ENCODE measurements at places on chromosomes 12 and 14.

- no peak for DNase-seq
Observed at GRCh38 chr12:25200703-25201102, 5.7 kb downstream of the ETFRF1 start.

DNA sequence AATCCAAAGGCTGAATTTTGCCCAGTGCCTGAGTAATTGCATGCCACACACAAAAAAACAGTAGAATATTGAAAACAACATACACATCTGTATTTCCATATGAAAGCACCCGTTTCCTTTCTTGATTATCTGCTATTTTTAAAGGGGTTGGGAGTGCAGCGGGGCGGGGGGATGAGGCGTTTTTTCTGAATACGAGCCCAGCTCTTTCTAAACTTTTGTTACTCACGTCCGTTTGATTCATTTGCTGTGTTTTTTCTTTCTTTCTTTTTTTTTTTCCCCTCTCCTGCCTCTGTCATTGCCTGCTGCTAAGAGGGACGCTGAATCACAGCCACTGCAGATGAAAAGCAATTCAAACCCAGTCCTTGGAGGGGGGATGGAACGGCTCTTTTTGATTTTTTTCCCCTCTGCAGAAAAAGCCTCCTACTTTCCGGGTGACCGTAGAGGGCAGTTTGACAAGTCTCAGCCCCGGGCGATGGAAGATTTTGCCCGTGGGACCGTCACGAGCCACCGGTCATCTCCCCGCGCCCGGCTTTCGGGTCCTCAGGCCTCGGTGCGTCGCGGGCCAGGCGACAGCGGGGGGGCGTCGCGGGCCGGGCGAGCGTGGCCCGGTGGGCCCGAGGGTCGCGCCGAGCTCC, 572 bp upstream of the RASSF8 start:
- DNase-seq: no peak

- DNase-seq: no peak
Observed at GRCh38 chr12:106897981-106898901, 57.5 kb upstream of the TMEM263 start.

- DNase-seq: no peak
Observed at GRCh38 chr12:7304456-7304855, 584 bp downstream of the ACSM4 start.

DNA sequence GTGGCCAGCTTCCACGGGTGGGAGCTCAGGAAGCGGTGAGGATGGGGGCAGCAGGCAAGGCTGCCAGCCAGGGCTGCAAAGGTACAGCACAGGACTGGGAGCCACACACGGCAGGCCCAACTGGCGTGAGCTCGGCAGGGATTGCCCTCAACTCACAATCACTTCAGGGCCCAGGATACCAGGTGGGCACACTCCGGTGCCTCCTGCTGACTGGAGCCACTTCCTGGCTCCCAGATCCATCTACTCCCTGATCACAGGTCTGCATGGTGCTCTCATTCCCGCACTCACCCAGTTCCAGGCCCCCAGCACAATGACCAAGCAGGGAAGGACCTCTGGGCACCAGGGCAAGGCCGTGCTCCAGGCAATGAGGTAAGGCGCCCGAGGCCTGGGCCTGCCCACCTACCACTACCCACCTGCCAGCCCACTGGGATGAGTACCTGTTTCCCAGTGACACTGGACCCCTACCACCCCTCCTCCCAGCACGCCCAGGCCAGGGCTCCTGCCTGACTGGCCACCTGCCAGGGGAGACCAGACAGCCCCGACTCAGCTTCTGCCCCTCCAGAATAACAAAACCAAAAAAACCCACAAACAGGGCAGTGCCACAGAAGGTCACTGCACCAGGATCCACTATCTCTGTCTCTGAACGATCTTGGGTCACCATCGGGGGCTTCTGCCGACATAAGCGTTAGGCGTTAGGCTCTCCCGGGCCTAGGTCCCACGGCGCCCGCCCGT, 1.8 kb downstream of the JAG2 start:
- DNase-seq: no peak

- no peak for DNase-seq
Observed at GRCh38 chr14:47442211-47442610, 233.2 kb downstream of the MDGA2 start.

GRCh38 chr14:72683787-72684186, 210.1 kb downstream of the DPF3 start:
- DNase-seq: no peak

GRCh38 chr14:61463664-61464285, 142.4 kb downstream of the PRKCH start:
- no peak for DNase-seq

DNA sequence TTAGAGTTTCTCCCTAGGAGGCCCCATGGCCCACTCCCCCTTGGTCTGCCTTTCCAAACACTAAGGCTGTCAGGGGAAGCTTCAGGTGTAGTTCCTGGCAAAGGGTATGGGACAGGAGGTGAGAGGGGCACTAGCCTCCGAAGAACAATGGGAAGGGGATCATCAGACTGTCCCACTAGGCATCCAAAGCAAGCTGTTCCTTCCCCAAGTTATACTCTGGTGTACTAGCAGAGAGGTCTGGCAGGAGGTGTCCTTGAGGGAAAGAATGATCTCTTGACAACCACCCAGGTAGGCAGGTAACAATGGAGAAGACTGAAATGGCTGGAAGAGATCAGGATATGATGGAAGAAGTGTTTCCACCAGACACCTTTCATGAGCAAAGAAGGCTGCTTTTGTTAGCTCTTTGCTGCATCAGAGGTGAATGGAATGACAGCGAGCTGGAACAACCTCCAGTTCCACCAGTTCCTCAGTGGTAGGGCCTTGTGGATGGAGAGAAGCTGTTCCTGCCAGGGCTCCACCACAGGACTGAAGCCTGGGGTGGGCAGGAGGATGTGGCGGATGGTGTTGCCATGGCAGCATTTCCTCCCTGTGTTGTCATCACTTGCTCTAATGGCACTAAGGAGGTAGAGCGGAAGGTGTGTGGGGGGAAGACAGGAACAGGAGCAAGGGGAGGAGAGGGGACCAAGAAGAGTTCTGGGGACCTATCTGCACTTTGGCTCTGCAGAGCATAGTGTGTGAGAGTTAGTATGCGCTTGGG, 2.3 kb upstream of the AGAP2 start:
- no peak for DNase-seq

DNA sequence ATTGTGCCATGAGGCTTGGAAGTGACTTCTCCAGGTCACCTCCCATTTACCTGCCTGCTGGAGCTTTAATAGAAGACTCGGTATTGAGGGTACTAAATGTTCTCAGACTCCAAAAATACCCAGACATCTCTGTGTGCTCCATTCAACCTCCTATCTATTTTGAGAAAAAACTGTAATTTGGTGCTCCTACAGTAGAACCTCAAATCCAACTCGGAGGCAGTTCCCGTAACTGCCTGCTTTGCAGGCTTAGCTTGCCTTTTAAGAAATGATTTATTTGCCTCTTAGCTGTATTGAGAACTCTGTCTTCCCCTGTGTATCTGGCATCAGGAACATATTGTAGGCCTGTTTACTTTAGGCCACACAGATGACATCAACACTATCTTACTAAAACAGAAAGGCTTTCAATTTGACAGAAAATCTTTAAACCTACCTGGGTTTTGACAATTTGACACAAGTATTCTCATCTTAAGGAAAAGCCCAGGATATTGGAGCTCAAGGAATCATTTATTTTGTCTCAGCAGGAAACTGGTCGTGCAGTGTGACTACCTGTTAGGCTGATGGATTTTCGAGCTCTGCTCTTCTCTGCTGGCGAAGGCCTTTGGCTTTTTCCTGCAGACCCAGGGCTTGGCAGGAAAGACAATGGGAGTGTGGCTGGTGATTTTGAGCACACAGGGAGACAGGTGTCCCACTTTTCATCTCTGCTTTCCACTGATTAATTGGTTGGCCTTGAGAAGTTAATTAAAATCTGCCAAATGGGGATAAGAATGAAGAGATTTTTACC, 314.8 kb downstream of the SNAPC1 start:
- no peak for DNase-seq

- no peak for DNase-seq
Observed at GRCh38 chr14:67516676-67517075, 16.4 kb upstream of the PLEKHH1 start.

DNA sequence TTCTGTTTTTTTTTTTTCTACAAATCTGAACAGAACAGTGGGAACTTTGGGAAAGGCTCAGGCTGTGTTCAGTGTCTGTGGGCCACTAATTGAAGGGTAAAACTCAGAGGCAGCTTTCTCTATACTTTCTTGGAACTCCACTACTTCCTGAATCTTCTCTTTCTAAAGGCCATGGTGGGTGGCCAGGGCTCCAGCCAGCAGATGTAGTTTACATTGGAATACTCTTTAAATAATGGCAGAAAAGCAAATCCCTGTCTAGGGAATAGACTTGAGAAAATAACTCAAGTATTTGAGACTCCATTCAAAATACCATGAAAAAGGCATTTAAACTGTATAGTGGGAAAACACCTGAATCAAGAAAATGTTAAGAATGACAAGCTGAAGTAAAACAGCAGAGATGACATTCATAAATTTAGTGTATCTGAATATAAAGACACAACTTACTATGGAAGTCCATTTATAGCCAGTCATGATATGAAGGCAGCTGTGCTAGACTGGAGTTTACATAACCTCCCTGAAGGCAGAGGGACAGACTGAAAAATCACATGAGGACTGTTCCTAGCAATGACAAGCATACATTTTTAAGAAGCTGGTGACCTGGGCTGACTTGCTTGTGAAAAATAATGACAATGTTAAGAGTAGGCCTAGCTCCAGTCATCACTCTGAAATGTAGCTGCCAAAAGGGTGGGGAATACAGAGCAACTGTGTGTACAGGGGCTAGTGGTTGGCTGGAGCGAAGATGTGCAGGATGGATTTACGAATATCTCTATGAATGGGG, 168.6 kb downstream of the STXBP6 start:
- no peak for DNase-seq

GRCh38 chr12:12716151-12716792, 896 bp upstream of the CDKN1B start:
- peak; percentile 56 for DNase-seq

DNA sequence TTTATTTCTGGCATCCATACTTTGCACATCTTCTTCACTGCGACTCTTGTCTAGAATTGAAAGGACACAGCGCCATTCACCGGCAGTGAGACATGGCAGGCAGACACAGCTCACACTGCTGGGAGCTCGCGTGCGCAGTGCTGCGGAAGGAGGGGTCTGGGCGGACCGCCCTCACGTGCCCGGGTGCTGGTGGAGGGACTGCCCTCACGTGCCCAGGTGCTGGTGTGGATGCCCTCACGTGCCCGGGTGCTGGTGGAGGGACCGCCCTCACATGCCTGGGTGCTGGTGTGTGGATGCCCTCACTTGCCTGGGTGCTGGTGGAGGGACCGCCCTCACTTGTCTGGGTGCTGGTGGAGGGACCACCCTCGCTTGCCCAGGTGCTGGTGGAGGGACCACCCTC, 27.9 kb upstream of the GOLGA3 start:
- DNase-seq: no peak

- no peak for DNase-seq
Observed at GRCh38 chr12:49098035-49098451, 3.4 kb upstream of the DHH start.

DNA sequence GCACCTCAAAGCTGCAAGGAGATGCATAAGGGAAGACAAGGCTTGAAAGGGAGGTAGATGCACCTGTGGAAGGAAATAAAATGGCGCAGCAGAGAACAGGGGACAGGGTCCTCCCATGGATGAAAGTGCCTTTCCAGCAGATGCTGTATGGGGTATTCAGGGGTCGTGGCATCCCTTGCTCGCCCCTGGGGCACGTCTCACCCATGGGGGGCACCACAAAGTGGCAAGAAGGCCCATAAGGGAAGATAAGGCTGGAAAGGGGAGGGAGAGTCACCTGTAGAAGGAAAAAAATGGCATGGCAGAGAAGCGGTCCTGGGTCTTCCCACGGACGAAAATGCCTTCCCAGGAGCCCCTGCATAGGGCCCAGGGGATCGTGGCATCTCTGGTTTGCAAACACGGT, 265.1 kb downstream of the ALG10 start:
- no peak for DNase-seq

GRCh38 chr12:130998136-130998535, 44.4 kb downstream of the ADGRD1 start:
- DNase-seq: no peak

- DNase-seq: no peak
Observed at GRCh38 chr14:101207897-101208296, 304.4 kb upstream of the RTL1 start.
